ENCODE measurements at places on chromosomes 7 and 10.
A peak's percentile ranks its signal among the peaks of the same experiment; 100 is the strongest.

GRCh38 chr7:76074972-76075370, 27.1 kb downstream of the MDH2 start:
- no peak for DNase-seq

- no peak for DNase-seq
These were observed 61.0 kb upstream of the AOAH start for GRCh38 chr7:36784991-36785940.

- no peak for DNase-seq
These were observed 234.2 kb upstream of the FZD8 start for GRCh38 chr10:35876248-35876647.

DNA sequence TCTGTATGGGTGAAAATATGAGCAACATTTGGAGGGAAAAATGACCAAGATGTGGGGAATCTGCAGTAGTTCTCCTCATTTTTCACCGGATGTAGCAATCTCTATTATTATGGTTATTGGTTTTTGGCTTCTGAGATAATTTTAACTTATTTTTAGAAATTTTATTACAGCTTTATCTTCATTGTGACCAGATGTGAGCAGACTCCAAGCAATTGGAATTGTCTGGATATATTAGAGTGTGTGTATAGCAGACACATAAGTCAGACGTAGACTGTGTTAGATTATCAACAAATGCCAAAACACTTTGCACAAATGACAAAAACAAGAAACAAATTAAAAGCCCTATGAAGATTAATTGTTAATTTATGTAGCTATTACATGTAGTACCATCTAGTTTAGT, 249.1 kb downstream of the DNAJB9 start:
- no peak for DNase-seq

GRCh38 chr10:32105782-32106382, 49.7 kb upstream of the KIF5B start:
- no peak for DNase-seq

DNA sequence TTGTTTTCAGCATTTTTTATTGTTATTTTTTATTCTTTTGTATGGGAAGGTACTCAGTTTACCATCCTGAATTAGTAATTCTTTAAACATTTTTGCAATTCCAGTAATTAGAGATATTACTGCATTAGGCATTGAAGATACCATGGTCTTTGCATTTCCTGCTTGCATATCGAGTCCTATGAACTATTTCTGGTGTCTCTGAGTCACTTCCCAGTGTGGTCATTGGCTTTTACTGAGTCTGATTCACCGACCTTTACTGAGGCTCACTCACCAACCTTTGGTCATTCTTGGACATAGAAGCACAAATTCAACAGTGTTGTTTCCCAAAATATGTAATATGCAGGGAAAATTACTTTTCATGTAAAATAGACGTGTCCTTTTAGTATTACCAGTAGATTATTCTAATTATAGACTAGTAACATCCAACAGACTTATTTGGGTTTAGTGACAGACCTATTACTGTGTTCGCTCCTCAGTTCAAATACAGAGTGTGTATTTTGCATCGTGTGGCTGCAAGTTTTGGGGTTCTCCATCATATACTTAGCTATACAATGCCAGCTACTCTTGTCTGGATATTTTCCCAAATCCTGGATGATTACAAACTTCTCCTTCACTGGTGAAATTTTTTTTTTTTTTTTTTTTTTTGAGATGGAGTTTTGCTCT, 180.7 kb upstream of the PRSS1 start:
- no peak for DNase-seq

DNA sequence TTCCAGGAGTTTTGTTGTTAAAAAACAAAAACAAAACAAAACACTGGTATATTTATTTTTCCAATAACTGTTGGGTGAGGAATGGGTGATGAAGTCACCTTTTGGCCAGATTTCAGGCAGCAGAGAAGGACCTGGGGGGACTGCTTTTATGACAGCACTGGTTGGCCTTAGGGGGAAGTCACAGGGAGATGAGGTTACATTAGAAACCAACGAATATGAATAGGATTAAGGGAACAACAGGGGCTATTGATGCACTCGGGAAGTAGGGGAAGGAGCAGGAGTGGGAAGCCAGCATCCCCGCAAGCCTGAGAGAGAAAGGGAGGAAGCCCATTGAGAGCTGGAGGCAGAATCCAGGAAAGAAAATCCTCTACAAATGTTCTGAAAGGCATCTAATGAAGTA, 958.4 kb downstream of the TYW1 start:
- no peak for DNase-seq

DNA sequence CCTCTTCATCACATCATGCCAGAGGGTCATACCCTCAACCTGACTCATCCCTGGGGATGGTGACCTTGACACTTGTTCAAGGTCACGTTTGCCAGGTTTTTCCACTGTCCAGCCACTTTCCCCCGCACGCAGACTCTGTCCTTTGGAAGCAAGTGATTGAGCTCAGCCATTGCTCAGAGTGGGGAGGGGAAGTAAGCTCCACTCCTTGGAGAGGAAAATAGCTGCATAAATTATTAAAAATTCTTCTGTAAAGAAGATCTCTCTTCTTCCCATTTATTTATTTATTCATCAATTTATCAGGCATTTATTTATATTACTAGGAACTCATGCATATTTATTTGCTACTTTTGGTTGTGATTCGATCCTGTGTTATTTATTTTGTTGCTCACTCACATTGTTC, 88.0 kb downstream of the GLRX3 start:
- DNase-seq: no peak

GRCh38 chr10:129955601-129956285, 8.3 kb downstream of the EBF3 start:
- DNase-seq: no peak

- no peak for DNase-seq
These were observed at the start of gene ADAMTS14 for GRCh38 chr10:70672165-70673042. Gene ADAMTS14 (plus strand): TSS chr10:70672506. CDS start chr10:70672803, 297 bp downstream.

DNA sequence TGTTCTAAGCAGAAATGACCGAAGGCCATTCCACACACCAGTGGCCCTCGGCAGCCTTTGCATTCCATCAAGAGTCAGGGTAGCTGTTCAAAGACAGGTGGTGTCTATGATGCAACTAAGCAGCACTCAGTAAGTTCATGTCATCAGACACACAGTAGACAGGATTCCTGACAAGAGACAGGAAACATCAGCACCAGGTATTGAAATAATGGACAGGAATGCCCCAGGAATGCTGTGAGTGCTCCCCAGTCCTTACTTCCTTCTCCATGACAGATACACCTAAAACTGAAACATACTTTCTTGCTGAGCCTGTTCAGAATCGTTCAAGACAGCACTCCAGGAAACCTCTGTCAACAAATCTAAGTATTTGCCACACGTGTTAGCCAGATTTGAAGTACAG, 204.4 kb downstream of the TPST1 start:
- DNase-seq: no peak

GRCh38 chr7:69652947-69653701, 54.8 kb downstream of the AUTS2 start:
- no peak for DNase-seq

- DNase-seq: no peak
These were observed 21.9 kb upstream of the SFTPA2 start for GRCh38 chr10:79582096-79582495.

GRCh38 chr7:73715648-73716317, 3.7 kb downstream of the STX1A start:
- DNase-seq: peak; percentile 82

DNA sequence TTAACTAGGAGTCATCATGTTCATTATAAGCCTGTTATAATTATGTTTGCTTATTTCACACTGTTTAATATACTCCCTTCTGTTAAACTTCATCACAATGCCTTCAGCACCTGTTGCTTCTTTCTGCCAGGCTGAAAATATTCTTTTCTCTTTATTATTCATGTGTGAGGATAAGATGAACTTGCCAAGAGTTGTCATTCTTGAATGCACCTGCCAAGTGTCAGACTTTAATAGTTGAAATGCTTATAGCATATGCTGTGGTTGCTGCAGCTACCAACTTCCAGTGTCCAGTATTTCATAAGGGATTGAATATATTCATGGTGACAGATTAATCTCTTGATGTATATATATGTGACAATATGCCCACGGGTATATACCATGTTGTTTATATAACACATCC, 339.2 kb upstream of the MEOX2 start:
- DNase-seq: no peak

GRCh38 chr7:87960239-87960638, 26.2 kb downstream of the ADAM22 start:
- DNase-seq: no peak

- DNase-seq: no peak
These were observed 76.0 kb downstream of the HIP1 start for GRCh38 chr7:75662579-75663301.

DNA sequence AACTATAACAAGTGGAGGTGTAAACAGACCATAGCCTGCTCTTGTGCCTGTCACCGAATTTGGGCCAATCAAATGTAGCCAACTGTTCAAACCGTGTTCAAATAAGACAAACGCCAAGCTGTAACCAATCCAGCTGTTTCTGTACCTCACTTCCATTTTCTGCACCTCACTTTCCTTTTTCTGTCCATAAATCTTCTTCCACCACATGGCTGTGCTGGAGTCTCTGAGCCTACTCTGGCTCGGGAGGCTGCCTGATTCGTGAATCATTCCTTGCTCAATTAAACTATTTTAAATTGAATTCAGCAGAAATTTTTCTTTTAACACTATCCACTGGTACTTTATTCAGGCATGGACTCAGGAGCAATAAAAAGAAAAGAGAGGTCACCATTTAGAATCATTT, 29.9 kb upstream of the COL1A2 start:
- no peak for DNase-seq

DNA sequence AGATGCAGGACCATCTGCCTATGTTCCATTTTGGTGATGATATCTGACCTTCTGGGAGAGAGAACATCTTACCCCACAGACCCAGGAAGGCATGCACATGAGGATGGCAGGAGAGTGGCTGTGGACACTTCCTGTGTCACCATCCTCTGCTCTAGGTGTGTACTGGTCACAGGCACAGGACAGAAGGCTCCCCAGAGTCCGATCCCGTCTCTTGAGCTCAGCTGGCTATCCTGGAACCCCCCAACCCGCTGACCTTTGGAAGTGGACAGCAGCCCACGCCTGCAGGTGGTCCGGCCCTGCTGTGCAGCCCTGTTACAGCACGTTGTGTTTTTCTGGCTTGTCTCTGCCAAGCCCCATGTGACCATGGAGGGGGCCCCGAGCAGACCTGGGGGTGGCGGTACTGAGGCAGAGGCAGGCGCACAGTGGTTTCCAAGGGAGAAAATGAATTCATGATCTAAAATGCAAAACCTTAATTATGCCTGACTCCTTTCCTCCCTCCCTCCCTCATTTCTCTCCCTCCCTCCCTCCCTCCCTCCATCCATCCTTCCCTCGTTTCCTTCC, 178.8 kb downstream of the CUX1 start:
- DNase-seq: no peak

DNA sequence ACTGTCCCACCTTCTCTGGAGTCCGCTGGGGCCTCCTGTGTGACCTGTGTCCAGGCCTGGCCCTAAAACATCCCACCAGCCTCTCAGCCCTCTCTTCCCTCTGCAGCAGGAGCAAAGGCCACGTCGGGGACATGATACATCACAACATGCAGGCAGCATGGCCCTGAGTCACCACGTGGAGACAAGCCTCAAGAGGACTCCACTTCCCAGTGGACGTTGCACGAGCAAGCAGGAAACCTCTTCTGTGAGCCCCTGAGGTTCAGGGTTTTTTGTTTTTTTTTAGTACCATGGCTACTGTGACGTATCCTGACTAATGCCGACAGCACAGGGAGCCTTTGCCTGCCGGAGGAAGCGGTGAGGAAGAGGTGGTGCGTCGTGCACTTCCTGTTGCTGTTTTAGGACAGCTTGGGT, 165.9 kb downstream of the DNAJB6 start:
- no peak for DNase-seq

DNA sequence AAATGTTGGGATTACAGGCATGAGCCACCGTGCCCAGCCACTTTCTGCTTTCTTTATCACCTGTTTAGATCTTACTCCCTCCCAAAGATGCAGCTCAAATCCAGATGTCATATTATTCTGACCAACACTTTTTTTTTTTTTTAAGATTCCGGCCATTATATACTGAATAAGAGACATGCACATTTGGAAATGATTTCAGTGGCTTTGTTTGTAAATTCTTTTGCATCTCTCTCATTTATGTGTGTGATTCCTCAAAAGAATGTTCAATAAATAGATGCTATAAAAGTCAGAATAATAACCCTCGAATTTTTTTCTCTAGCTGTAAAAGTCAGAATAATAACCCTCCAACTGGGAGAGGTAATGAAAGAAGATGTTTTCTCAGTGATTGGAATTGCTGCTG, 25.4 kb downstream of the HECW1 start:
- DNase-seq: no peak

DNA sequence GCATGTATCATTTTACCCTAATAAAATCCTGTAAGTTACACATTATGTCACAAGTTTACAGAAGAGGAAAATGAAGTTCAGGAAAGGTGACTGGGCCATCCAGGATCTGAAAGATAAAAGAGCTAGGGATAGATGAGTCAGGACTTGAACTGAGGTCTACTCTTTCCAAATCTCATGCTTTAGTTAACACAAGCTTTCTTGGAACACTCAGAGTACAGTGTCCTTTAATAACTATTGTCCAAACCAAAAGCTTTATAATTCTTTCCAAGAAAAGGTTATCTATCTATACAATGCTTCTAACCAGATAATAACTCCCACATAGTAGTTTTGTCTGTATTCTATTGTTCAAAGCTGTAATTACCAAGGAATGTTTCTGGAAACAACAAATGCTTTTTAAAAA, 164.6 kb downstream of the LRRN3 start:
- DNase-seq: no peak

GRCh38 chr10:44883593-44884331, 27.4 kb upstream of the TMEM72 start:
- no peak for DNase-seq

DNA sequence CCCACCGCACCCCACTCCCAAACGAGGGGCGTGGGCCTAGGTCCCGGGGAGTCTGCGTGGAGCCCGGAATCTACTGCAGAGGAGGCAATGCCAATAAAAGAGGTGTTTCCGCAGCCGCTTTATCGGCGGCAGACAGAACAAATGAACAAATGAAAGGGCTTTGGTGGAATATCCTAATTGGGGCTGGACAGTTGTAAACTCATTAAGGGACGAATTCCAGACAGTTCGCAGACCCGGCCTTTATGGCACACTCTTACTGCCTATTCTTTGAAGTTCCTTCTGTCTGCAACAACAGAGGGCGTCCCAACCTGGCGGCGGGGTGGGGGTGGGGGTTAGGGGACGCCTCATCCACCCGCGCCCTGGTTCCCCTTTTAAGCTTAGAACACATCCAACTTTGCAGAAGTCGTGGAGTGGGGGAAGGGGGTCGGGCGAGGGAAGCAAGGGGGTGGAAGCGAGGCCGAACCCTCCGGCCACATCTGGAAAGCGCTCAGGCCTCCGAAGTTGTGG, 4.1 kb downstream of the HOXA9 start:
- no peak for DNase-seq

- DNase-seq: no peak
These were observed 411.1 kb upstream of the MBL2 start for GRCh38 chr10:53183733-53184132.

DNA sequence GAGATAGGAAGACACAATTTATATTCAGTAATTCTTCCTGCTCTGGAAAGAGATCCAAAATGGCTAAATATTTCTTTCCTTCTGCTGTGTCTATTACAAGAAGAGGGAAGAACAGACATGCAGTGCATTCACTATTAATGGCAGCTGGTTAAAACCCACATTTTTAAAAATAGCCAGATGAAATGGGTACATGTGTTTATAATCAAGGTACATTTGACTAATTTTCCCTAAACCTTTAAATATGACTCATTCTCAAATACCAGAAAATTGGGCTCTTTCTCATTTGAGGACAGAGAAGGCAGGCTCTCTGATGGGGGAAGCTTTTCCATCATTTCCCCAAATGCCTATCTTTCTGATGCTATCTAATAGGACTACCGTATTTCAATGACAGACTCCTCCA, 215.7 kb upstream of the HABP2 start:
- no peak for DNase-seq

Data from AG09319 (cell line).